ENCODE measurements at places on chromosomes 6 and 20.

- no peak for DNase-seq
Measured at GRCh38 chr6:128200789-128201188, 299.9 kb upstream of the THEMIS start.

DNA sequence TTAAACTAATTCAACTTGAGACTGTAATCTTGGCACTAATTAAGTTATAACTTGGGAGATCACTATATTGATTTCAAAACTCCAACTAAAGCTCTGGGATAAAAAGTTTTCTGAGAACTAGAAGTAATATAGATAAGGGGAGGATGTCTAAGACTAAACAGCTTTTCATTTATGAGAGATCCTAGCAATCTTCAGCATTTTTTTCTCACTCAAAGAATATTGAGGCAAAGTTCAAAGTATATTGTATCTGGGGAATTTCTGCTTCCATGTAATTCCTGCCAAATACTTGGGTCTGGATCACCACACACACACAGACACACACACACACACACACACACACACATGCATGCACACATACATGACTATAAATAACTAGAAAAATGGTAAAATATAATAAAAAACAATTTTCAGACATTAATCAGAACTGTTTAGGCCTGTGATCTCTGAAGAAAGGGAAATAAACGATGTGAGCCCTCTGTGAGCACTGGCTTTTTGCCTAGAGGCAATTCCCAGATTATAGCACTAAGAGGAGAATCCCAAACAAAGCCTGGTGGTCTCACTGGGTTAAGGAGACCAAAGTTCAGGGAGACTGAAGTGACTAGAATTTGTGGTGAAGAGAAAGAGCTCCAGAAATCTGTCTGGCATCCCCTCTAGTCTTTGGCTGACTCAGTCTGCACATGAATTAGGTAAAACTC is 92.8 kb downstream of the ADAT2 start:
- no peak for DNase-seq

GRCh38 chr6:27290065-27290849 is 21.8 kb downstream of the POM121L2 start:
- DNase-seq, result peak; percentile 31

DNA sequence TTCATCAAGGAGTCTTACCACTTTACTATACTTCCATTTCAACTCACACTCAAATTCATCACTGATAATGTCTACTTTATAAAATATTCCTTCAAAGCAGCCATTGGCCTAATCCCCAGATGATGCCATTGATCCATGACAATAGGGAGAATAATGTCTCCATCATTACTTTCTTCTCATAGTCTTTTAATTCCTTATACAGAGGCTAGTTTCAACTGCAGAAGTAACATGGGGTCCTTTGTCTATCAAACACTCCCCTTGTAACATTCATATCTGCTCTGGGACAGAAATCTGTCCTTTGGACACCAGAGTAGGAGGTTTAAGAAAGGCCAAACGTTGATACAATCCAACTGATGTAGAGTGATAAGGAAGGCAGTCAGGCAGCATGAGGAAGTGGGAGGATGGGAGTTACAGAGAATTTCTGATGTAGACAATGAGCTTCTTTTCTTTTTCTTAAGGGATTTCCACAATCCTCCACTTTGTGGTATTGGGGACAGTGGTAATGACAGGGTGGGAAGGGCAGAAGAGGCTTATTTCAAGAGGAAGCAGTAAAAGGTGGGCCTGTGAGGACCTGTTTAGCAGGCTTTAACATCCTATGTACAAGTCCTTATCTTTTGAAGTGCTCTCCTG is 18.9 kb upstream of the HLA-DOA start:
- DNase-seq, result no peak

GRCh38 chr6:116438590-116439448 is 22.4 kb upstream of the CALHM6 start:
- DNase-seq, result no peak

- DNase-seq, result no peak
Measured at GRCh38 chr20:25256226-25256859, 8.5 kb downstream of the PYGB start.

DNA sequence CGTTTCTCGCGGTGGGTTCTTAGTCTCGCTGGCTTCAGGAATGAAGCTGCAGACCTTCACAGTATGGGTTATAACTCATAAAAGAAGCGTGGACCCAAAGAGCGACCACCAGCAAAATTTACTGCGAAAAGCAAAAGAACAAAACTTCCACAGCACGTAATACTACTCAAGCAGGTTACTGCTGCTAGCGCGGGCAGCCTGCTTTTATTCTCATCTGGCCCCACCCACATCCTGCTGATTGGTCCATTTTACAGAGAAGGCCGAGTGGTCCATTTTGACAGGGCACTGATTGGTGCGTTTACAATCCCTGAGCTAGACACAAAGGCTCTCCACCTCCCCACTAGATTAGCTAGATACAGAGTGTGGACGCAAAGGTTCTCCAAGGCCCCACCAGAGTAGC is 17.4 kb downstream of the LY86 start:
- no peak for DNase-seq

DNA sequence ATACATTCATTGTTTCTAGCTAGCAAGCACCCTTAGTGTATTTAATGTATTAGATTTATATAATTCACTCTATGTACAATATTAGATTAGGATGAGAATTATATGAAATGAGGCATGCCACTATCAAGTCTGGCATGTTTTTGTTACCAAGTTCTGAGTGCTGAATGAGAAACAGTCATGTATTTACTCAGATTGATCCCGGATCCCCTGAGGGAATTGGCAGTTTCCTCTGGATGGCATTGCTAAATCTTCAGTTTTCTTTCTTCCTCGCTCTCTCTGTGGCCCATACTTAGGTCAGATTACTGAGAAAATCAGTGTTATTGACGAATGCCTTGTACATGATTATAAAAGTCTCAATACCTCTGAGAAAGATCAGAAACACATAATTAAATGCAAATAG is 66.6 kb downstream of the CDKAL1 start:
- no peak for DNase-seq

DNA sequence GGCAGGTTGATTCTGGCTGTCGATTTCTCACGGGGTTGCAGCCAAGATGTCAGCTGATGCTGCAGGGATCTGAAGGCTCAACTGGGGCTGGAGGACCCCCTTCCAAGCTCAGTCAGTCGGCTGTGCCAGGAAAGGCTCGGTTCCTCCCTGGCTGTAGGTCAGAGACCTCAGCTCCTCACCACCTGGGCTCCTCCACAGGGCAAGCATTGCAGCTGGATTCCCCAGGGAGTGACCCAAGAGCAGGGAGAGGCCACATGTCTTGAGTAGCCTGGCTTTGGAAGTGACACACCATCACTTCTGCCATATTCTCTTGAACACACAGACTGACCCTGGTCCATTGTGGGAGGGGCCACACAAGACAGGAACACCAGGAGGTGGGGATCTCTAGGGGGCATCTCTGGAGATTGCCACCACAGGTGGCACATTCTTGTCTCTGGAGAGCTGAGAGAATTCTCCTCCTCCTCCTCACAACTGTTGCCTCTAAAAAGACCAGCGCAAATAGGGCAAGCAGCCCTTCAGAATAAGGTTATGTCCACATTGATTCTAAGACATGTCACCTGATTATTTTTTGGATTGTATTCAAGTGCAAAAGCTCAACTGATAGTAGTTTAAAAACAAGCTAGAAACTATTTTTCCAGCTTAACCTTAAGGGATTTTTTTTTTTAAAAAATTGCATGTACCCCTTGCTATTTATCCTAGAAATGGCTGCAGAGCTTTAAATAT is 270.5 kb downstream of the NRN1 start:
- DNase-seq, result no peak

DNA sequence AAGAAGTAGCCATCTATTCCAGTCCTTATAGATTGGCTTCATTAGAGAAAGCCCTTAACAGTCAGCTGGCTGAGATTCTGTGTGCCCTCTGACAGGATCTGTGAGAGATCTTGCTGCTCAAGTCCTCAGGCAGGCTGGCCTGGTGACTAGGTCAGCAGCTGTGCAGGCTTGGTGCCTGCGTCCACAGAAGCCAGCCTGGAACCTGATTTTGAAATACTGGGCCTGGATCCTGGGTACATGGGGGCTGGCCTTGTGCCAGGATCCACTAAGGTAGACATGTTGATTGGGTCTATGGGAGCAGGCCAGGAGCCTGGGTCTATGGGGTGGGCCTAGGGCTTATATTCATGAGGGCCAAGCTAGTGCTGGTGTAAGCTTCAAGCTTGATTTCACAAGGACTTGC is 381.8 kb upstream of the MARCKS start:
- no peak for DNase-seq

DNA sequence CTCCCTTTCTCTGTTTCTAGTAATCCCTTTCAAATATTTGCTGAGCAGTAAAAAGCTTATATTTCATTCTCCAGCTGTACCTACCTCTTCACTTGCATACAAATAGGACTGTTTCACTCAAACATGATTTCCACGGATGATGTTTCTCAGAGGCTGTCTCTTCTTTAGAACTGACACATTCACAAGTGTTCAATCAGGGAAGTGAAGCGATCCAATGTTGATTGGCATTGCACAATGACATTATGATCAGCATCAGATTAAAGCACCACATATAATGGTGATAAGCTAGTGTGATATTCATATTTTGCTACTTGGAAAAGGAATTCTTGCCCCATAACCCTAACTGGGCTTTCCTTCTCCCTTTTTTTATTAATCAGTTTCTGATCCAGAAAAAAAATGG is 681.8 kb downstream of the TBC1D32 start:
- no peak for DNase-seq

DNA sequence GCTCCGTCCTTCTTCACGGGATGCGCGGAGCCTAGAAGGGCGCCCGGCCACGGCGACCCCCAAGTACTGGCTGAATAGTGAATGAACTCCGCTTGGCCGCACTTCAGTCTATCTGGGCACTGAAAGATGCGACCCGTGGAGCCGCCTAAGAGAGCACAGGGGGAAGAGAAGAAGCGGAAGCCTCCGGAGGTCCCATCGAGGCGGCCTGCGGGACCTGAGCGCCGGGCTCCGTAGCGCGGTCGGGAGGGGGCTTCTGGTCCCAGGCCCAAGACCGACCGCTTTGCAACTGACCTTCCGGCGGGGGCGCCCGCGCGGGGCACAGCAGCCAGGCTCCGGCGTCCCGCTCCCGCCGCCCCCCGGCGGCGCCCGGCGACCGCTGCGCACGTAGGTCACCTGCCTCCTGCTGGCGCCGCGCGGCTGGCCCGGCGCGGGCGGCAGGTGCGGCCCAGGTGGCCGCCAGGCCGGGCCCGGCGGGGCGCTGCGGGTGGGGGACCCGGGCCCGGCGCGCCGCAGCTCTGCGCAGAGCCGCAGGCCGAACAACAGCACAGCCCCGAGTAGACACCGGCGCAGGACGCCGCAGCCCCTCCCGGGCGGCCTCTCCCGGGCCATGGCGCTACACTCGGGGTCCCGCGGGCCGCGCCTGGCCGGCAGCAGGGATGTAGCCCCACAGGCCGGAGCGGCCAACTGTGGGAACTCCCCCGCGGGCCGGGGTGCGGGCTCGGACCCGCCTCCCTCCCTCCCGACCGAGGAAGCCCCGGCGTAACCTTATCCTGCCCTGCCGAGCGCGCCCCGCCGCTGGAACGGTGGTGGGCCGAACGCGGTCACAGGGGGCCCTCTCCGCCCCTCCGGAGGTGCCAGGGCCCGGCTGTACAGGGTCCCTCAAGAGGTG is at the start of gene METTL24:
TSS of gene METTL24 (minus strand) at position 686 of the 889 bp plus-strand sequence. CDS start at position 609, 77 bp downstream.
- DNase-seq, result no peak

- peak; percentile 53 for DNase-seq
Measured at GRCh38 chr6:15551798-15552197, 111.0 kb downstream of the DTNBP1 start.

DNA sequence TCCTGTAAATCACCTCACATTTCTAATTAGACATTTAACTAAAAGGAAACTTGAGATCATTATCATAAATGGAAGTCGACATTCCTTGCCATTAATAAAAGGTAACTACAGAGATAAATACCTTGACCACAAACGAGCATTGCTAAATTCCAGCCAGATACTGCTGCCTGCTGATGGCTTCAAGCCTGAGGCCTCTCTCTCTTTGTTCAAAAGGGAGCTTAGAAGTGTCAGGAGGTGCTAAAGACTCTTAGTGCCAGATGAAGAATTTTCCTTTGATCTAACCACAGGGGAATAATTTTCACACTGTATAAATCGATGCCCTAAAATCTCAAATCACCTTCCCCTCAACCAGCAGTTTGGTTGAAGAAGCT is 248.2 kb upstream of the PMEPA1 start:
- no peak for DNase-seq

DNA sequence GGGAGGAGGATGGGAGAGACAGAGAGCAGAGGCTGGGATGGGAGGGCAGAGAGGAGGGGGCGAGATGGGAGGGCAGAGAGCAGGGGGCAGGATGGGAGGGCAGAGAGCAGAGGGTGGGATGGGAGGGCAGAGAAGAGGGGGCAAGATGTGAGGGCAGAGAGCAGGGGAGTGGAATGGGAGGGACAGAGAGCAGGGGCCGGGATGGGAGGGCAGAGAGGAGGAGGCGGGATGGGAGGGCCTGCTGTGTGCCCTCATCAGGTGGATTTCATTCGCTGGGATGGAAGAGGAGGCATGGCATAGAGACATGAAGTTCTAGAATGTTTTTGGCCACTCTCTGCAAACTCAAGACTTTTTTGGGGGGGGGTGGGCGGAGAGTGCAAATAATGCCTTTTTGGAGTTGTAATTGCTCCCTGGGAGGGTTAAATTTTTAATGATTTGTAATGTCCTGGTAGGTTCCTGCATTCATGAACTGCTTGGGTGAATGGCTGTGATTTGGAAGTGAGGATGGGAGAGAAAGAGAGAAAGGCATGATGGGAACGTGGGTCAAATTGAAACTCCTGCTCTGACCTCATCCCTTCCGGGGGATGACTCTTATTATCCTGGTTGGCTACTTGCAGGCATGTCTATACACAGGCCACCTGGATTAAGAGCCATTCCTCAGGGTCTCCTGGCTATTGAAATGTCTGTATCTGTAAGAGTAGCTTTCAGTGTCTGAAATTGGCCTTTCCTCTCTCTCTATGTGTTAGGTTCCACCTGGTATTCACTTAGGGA is 162.4 kb upstream of the AGPAT4 start:
- no peak for DNase-seq

- no peak for DNase-seq
Measured at GRCh38 chr6:134315974-134316441, 1.9 kb downstream of the SGK1 start.

DNA sequence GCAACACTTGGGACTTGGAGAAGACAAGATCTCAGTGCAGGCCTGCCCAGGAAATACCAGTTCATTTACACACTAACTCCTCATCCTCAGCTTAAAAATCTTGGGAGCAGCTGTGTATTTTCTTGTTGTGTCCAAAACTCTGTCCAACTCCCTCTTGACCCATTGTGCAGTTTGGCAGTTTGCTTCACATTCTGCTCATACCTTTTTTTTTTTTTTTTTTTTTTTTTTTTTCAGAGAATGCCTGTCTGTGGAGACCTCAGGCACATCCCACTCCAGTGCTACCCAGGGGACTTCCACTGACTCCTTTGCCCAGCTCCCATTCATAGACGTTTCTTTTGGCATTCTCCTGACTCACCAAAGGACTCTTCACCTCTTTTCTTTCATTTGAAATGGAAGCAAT is 265.8 kb upstream of the TCF21 start:
- DNase-seq, result peak; percentile 75

- peak; percentile 22 for DNase-seq
Measured at GRCh38 chr6:97059473-97059872, 134.9 kb downstream of the KLHL32 start.

DNA sequence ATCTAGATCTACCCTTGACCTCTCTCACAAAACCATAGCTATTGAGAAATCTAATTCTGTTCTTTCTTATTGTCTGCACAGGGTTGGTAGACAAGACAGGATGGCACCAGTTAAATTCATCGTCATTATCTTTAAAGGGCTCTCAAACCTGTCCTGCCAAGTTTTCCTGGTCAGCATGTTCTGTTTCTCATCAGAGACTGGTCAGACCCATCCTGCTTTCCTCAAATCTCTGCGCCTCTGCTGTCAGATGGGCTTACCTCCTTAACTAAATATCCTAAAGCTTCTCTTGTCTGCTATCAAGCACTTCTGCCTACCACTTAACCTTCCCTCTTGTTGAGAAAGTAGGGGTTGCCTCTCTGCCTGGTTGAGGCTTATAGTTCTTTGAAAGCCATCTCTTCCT is 125.2 kb downstream of the MYO6 start:
- no peak for DNase-seq

Measured in astrocyte (in vitro differentiated cells and primary cell).